ENCODE measurements at places on chromosomes 1 and 21.

GRCh38 chr1:42456754-42457089 is 379 bp downstream of the PPCS start:
- DNase-seq: peak; percentile 67

GRCh38 chr1:29465755-29466154 is 229.4 kb downstream of the PTPRU start:
- no peak for DNase-seq

- no peak for DNase-seq
Measured at GRCh38 chr1:234001817-234002216, 97.3 kb downstream of the SLC35F3 start.

DNA sequence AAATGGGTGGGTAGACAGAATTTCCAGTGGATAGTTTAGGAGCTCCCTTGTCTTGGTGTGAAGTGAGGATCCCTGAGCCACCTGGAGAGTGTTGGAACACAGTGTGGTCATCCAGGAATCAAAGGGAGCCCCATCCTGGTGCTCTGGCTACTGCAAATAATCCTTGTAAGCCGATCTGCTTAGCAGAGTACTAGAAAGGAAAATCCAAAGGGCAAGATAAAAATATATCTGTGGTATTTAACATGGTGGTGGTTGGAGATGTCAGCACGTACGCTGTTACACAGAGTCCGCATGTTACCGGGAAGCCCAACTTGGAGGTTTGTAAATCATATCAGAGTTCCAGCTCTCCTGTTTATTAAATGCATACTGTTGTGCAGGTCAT is 39.0 kb downstream of the VANGL1 start:
- peak; percentile 5 for DNase-seq

GRCh38 chr1:27779122-27779521 is 6.1 kb downstream of the STX12 start:
- DNase-seq: no peak

DNA sequence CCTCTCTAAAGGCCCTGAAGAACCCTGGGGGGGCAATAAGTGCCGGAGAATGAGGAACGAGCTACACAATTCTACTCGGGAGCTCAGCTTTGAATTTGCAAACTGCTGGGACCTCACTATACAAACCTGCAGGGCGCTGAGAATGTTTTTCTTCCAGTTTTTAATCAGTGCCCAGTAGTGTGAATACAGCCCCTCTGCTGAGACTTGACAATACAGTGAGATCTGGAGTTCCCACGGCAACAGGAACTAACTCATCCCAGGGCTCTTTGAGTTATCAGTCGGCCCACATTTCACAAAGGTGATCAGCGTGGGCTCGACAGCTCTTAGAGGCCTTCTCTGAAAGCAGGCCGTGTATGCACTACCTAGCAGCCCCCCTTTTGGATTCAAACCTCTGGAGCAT is 41.7 kb downstream of the TMEM53 start:
- DNase-seq: no peak

GRCh38 chr1:234772345-234773147 is 162.6 kb upstream of the IRF2BP2 start:
- DNase-seq: peak; percentile 79

DNA sequence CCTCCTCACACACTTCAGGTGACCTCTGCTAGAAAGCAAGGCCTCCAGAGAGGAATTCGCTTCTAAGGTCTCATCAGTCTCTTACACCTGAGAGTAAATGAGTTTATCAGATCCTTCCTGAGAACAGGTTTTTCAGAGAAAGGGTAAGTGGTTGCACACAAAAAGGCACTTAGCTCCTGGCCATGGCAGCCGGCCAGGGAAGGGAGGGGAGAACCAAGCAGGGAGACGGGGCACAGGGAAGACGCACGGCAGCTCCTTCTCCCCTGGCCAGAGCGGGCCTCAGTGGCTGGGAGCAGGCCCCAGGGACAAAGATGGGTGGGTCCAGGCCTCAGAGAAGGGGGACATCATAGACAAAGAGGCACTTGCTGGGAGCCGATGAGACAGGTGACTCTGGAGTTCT is 3.6 kb upstream of the TNNT2 start:
- peak; percentile 79 for DNase-seq

DNA sequence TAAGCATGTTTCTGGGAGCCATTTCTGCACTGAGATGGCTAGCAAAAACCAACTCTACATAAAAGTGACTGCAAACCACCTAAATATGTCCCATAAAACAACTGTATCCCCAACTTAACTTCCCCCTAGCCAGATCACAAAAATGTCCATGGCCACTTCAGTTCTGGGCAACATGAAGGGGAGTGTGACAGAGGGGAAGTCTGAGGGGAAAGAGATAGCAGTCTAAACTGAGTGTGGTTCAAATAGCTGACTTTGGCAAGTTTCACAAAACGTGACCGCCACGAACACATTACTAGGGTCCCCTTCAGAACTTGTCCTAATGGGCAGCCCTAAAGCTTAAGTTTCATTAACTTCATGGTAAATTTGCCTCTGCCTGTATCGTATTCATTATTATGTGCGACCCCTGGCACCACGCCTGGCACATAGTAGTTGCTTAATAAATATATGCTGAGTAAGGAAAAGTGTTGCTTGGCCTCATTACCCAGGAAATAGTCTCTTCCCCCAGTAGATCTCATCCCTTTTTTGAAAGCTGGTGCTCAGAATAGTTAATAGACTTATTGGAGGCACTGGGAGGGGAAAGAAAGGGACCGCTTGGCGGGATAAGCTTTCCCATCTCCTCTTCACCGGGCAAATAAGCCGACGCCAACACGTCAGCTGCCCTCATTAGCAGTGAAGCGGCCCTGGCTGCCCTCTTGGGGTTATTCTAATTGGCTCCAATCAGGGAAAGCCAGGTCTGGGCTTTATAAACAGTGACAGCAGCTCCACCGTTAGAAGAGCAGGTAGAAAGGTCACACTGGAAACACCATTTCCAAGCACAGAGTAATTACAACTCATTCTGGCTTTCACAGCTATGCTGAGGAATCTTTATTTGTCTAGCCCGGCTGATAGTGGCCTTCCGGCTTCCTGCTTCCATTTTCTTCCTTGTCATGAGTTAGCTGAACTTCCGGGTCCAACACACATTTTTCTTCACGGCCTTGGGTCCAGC is 122.1 kb downstream of the LRIG2 start:
- DNase-seq: no peak

DNA sequence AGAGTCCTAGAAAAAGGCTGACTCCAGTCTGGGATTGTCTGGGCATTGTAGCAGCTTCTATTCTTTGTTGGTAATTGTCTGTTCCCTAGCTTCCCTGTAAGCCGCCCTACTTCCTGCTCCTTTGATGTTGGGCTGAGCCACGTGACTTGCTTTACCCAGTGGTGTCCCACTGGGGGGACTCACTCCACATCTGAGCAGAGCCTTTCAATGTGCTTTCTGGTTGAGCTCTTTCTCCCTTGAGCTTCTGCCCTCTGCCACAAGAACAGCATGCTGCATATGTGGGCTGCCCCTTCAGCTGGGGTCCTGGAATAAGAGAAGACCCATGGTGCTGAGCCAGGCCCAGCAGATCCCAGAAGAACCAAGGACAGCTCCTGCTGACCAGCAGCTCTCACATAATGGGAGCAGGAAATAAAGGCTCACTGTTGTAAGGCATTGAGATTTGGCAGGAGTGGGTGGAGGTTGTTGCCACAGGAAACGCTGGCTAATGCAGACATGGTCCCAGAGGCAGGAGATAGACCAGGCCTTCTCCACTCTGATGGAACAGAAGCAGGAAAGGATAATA is 276.3 kb upstream of the GJB5 start:
- no peak for DNase-seq

- no peak for DNase-seq
Measured at GRCh38 chr21:45167796-45168222, 93.4 kb downstream of the ADARB1 start.

- peak; percentile 93 for DNase-seq
Measured at GRCh38 chr1:94854458-94855306, 34.5 kb downstream of the SLC44A3 start.

- no peak for DNase-seq
Measured at GRCh38 chr1:28097100-28097472, 8.7 kb upstream of the EYA3 start.

DNA sequence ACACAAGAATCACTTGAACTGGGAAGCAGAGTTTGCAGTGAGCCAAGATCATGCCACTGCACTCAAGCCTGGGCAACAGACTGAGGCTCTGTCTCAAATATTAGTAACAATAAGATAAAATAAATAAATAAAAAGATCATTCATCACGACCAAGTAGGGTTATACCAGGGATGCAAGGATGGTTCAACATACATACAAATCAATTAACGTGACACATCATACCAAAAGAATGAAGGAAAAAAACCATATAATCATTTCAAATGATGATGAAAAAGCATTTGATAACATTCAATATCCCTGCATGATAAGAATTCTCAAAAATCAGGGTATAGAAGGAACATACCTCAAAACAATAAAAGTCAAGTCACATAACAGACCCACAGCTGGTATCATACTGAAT is 38.3 kb downstream of the PHTF1 start:
- DNase-seq: no peak

GRCh38 chr1:109538827-109539555 is 681 bp upstream of the GPR61 start:
- no peak for DNase-seq

GRCh38 chr1:198879711-198880306 is 241.0 kb downstream of the PTPRC start:
- no peak for DNase-seq

GRCh38 chr1:43153443-43153842 is 18.6 kb downstream of the EBNA1BP2 start:
- DNase-seq: no peak

- DNase-seq: no peak
Measured at GRCh38 chr1:181423301-181423918, 59.9 kb upstream of the CACNA1E start.

DNA sequence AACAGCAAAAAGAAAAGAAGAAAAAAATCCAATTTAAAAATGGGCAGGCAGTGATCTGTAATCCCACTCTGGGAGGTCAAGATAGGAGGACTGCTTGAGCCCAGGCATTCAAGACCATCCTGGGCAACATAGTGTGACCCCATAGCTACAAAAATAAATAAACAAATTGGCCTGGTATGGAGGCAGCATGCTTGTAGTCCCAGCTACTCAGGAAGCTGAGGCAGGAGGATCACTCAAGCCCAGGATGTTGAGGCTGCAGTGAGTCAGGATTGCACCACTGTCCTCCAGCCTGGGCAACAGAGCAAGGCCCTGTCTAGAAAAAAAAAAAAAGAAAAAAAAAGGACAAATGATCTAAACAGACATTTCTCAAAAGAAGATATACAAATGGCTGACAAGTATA is 99.6 kb downstream of the EIF4G3 start:
- DNase-seq: no peak

GRCh38 chr1:223227031-223227430 is 84.0 kb upstream of the TLR5 start:
- DNase-seq: no peak

DNA sequence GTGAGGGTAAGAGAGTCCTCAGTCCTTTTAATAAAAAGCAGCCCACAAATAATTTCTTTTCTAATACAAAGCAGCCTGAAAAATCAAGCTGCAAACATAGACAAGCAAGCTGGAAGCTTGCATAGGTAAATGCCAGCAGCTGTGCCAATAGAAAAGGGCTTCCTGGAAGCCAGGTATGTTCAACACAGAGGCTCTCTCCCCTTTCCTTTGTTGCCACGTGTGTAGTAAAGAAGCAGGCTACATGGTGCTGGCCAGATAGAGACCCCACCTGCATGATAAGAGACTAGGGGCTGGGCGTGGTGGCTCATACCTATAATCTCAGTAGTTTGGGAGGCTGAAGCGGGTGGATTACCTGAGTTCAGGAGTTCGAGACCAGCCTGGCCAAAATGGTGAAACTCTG is 50.1 kb upstream of the ERRFI1 start:
- no peak for DNase-seq

- DNase-seq: no peak
Measured at GRCh38 chr1:42085596-42085995, 67.6 kb upstream of the GUCA2B start.

GRCh38 chr1:21700094-21700493 is 30.9 kb upstream of the RAP1GAP start:
- DNase-seq: no peak

DNA sequence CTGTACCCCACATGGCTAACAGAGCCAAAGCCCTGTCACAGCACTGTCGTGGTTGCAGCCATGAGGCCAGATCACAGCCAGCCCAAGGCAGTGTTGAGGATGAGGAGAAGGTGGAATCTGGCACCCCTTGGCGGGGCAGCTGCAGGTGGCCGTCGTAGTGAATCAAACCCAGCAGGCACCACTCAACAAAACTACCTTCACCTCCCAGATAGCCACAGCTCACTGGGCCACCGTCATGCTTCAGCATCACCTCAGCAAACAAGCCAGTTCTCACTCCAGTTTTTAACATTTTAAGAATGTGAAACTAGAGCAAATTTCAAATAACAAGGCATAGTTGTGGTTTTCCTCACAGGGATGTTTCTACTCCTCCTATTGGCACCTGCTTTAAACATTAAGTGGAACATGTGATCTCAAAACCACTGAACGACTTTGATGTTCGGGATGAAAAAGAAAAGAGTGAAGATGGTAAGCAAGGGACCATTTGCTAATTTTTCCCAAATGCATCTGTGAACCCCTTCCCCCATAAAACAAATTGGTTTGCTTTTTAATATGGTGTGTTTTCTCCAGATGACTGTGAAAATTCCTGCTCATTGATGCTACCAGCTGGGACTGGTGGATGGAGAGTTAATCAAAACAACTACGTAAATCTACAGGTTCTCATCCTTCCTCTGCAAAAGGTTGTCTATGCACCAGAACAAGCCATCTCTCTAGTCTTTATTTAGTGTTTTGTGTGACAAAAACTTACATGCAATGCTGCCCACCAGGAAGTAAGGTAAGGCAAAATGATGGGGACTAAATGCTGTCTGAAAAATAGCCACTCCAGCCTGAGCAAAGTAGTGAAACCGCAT is 45.5 kb downstream of the TOR1AIP2 start:
- DNase-seq: no peak

DNA sequence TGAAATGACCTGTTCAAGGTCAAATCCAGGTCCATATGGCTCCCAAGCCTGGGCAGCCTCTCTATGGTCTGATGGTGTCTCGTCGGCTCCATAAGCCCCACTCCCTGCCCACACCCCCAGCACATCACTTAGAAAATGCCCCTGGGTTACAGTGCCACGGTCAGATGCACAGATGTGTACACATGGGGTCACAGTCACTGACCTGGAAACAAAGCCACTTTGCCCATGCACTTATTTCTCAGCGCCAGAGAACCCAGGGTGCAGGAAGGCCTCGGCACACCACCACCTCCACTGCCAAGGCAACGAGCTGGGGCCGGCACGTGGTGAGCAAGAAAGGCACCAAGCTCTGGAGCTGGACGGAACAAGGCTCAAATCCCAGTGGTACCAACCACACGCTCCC is 24.7 kb downstream of the IFFO2 start:
- DNase-seq: no peak

DNA sequence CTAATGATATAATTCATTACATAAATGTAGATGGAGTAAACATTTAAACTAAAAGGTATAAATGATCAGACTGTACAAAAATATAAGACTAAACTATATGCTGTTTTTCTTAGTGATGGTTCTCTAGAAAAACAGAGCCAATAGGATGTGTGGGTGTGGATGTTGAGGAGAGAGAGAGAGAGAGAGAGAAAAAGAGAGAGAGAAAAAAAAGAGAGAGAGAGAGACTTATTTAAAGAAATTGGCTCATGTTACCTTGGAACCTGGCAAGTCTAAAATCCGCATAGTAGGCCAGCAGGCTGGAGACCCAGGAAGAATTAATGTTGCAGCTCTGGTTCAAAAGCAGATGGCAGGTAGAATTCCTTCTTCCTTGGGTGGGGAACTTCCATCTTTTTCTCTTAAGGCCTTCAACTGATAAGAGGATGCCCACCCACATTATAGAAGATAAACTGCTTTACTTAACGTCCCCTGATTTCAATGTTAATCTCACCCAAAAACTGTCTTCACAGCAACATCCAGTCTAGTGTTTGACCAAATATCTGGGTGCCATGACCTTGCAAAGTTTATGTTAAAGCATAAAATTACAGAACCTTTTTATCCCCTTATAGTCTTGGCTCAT is 74.3 kb upstream of the KCNJ15 start:
- DNase-seq: no peak
